ENCODE measurements at places on chromosomes 12 and 14. TPM values are rescaled to one million over a fixed set of nuclear protein-coding genes. Genes with fewer than 3 reads are reported as not detected.

Gene ABCC9
- total RNA-seq: 101 TPM

Gene ERBB3
- 1.0 TPM for total RNA-seq

Gene DLK1
- total RNA-seq: 0.53 TPM

Gene CMA1
- total RNA-seq: not detected

Gene OR11G2
- total RNA-seq: not detected

Gene OR6C6
- total RNA-seq: not detected

Gene KRT73
- total RNA-seq: not detected

Gene TCHP
- total RNA-seq: 9.4 TPM

Gene CCDC88C
- 2.7 TPM for total RNA-seq

Gene SPIC
- not detected for total RNA-seq

Gene SLC17A8
- total RNA-seq: not detected

Gene NT5DC3
- total RNA-seq: 8.8 TPM

Gene PTGDR
- total RNA-seq: not detected

Gene MORN3
- total RNA-seq: not detected

Gene HOXC4
- total RNA-seq: 0.67 TPM

Gene FOXA1
- total RNA-seq: 0.44 TPM

Gene PAN2
- 7.8 TPM for total RNA-seq

Gene CLEC12A
- total RNA-seq: 0.49 TPM

Gene PIP4P1
- 38.5 TPM for total RNA-seq

Gene CYP27B1
- total RNA-seq: not detected

Gene DENND5B
- 33.7 TPM for total RNA-seq

Gene FAM186B
- total RNA-seq: 0.31 TPM

Gene CPM
- total RNA-seq: 12.9 TPM

Gene DTX1
- total RNA-seq: 1.1 TPM

Gene MYF6
- total RNA-seq: 335 TPM

Gene ARPC3
- total RNA-seq: 228 TPM

Gene EPS8
- 48.4 TPM for total RNA-seq

Gene GPR68
- not detected for total RNA-seq

Gene CISTR
- not detected for total RNA-seq

Gene TAS2R50
- not detected for total RNA-seq

Gene YEATS4
- 26.1 TPM for total RNA-seq
